ENCODE measurements at places on chromosomes 11 and 22.

DNA sequence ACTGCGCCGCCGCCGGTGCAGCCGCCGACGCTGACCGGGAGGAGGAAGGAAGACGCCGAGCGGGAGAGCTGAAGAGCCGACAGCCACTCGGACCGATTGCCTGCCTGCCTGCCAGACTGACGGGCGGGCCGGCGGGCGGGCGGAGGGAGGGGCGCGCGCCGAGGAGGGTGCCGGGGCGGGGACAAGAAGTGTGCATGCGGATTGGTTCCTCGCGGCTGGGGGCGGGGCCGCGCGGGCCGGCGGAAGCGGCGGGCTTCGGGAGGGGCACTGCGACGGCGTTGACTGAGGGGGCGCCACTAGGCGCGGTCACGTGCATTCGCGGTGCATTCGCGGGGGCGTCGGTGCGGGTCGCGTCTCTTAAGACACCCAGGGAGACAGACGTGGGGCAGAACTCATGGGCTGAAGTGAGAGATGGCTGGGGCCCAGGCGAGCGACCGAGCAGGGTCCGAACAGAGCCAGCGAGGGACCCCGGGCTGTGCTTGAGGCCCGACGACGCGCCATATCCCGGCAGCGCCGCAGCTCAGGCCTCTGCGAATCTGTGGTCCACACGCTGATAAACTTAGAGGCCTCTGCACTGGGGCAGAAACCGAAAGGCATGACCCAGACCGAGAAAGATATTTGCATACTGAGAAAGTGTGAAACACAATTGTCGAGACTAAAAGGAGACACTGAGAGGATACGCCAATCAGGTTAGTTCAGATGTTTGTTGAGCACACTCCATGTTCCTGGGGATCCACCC lies at the start of gene MAPK1:
MAPK1 (minus strand) TSS at position 118 of the 739 bp plus-strand sequence. CDS start 205 bp downstream, outside the sequence.
- DNase-seq: peak; percentile 95

GRCh38 chr11:67405196-67405567 lies 1.3 kb downstream of the TBC1D10C start:
- no peak for DNase-seq

- no peak for DNase-seq
Observed at GRCh38 chr11:100791103-100791502, 104.0 kb downstream of the ARHGAP42 start.

DNA sequence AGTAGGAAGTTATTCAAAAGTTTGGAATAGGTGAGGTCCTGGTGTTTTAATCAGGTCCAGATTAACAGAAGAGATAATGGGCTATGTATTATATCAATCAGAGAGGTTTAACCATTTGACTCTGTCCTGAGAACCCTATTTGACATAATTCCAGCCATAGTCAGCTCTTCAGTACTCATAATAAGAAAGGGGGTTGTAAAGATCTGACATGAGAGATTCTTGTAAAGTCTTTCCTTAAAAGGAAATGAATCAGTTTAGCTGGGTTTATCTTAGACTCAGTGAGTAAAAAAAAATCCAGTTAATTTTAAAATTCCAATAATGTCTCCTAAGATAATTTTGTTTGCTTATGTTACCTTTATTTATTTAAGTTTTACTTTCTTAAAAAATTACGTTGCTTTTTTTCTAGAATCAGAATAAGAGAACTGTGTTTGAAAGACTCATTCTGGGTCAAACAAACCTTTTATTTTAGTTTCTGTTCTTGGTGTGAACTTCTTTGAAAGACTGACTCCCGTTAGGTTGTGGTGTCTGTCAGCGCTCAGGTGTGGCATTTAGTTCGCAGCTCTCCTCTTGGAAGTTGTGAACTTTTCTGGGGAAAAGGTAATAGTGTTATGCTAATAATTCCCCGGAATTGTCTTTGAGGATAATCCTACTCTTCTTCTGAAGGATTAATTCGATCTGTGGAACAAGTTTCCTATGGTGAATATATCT lies 20.5 kb downstream of the NUCB2 start:
- DNase-seq: no peak

DNA sequence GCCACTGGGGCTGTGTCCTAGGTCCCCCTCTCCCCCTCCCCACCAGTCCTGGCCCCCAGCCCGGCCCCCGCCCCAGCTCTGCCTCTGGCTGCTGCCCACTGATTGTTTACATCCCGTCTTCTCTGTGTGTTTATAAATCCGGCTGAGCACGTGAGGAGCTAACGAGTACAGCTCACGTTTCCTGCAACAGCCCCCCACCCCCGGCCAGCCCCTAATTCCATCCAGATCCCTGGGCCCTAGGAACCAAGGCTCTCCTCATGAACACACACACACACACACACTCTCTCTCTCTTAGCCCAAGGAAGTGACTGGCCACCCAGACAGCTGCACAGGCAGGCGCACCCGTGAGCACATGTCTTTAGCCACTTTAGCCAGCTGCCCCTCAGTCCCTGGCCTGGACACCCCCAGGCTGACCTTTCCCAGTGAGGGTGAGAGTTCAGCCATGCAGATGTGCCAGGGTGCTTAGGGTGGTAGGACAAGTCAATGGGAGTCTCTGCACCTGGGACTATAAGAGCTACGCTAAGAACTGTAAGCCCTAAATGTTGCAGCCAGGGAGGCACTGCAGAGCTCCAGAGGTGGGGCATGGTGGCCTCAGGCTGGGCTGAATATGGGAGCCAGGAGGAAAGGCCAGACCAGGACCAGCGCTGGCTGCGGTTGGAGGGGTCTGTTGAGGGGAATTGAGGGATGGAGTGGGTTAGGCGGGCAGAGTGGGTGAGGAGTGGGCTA lies 2.9 kb downstream of the CLCF1 start:
- no peak for DNase-seq

GRCh38 chr22:45942787-45943493 lies 34.0 kb downstream of the WNT7B start:
- DNase-seq: no peak

DNA sequence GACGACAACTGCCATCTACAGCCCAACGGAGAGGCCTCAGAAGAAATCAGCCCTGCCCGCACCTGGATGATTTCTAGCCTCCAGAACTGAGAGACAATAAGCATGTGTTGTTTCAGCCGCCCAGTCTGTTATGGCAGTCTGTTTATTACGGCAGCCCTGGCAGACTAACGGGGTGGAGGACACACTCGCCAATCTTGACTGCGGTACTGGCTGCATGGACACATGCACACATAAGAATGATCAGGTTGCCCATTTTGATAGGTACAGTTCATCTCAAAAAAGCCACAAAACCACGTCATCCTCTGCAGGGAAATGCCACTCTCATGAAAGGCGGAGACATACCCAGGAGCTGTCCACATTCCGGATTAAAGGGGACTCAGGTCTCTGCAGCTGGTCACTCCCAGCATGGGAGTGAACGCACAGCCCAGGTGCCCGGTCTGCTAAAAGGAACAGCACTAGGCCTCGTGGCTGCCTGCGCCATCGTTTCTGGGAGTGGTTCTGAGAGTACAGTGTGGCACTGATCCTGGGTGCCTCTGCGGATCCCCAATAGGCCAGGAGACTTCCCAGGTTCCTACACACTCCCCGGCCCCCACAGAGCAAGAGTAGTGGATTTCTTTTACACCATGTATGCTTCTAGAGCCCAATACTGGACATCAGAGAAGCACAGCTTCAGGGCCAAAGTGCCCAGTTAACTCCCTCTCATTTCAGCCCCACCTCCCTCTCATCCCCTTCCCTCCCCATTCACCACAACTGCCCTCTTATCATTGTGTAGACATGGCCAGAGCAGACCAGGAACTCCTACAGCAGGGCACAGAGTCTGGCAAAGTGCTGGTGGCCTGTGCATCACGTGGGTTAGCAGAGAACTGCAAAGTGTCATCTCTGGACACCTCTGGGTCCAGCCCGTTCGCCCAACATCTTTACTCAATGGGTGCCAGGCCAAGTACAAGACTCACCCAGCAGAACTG lies 11.7 kb upstream of the COMT start:
- no peak for DNase-seq

DNA sequence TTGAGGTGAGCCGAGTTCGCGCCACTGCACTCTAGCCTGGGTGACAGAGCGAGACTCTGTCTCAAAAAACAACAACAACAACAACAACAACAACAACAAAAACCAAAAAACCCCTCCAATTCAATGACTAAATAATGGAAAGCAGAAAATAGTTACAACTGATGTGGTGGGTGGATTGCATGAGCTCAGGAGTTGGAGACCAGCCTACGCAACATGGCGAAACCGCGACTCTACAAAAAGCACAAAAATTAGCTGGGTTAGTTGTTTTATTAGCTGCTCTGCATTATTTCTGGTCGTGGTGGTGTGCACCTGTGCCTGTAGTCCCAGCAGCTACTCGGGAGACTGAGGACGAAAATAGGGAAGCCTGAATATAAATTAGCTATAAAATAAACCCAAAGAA lies 2.6 kb upstream of the PATL1 start:
- no peak for DNase-seq

GRCh38 chr22:39369186-39369585 lies 19.4 kb downstream of the SYNGR1 start:
- DNase-seq: no peak

- DNase-seq: no peak
Observed at GRCh38 chr11:6497069-6497839, at the start of gene DNHD1. Gene DNHD1, plus strand, starts transcription at chr11:6497280. Its CDS starts 936 bp downstream, at chr11:6498216.

DNA sequence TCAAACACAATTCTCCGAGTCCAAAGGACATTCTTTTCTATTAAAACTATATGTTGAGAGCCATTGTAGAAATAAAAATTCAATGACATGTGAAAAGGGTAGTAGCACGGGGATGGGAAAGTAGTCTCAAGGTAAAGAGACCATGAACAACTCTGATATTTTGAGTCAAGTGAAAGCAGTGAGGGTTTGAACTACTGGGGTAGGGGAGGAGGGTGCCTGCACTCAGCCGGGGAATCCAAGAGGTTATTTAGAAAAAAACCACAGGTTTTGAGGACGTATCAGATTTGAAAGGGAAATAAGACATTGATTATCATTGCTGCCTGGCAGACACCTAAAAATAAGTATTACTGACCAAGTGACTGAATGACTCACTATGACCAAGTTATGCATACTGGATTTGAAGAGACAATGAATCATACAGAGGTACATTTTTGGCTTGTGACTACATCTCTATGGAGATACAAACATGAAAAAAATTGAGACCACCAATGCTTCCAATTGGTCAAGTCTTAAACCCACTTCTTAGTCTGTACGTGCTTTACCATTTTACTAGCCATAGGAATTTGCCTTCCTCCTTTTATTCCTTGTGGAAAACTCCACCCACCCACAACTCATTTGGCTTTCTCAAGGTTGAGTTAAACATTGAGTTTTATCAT lies 2.2 kb upstream of the OR52H1 start:
- DNase-seq: no peak

GRCh38 chr22:17552737-17553136 lies 10.6 kb upstream of the SLC25A18 start:
- DNase-seq: no peak

- no peak for DNase-seq
Observed at GRCh38 chr22:22362936-22363335, 118.3 kb downstream of the VPREB1 start.

GRCh38 chr11:47186700-47187695 lies 764 bp upstream of the PACSIN3 start:
- DNase-seq: peak; percentile 67

DNA sequence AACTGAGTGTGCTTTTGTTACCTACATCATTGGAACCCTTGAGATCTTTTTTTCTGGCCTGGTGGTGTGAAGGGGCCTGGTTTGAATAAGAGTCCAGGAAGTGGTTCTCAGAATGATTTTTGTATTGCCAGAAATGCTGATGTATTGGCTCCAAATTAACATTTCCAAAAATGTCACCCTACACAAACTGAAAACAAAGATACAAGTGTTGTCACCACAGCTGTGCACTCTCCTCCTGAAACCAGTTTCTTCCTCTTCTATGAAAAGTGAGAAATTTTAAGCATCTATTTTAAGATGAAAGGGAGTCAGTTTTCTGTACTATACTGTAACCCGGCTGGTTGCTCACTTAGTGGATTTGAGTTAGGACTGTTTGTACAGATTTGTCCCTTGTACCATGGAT lies 218.8 kb downstream of the PGR start:
- DNase-seq: no peak

GRCh38 chr11:131481971-131482370 lies 111.6 kb downstream of the NTM start:
- DNase-seq: no peak

DNA sequence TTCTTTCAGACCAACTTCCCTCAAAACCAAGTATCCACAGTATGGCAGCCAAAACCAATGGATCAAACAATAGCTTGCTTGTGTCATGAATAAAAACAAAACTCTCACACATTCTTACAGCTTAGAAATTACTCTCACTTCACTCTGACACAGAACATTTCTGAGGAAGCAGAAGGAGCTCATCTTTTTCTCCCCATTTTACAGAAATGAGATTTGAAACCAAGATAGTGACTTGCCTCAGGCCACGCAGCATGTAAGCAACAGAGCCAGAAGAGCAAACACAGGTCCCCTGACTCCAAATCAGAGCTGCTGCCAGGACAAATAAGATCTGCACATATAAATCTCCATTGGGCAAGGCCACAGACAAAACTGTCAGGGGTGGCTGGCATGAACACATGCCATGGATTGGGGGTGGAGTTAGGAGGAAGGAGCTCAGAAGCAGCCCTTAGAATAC lies 64.8 kb downstream of the RAB30 start:
- no peak for DNase-seq

GRCh38 chr11:30596832-30597231 lies 10.7 kb upstream of the MPPED2 start:
- no peak for DNase-seq

GRCh38 chr11:17564687-17565042 lies 17.6 kb downstream of the OTOG start:
- DNase-seq: no peak

DNA sequence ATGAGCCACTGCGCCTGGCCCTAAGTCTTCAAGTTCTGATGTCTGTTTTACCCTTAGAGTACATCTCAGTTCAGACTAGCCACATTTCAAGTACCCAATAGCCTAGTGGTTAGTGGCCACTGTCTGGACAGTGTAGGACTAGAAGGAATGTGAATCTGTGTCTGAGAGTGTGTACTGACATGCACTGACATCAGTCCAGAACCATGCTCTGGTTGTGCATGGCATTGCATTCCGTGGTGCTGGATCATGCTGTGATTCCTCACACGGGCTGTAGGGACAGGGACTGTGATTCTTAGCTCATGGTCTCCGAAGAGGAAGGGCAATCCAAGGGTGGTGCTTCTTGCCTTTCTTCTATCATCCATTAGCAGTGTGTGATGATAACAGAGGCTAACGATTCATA lies 41.1 kb downstream of the AMOTL1 start:
- DNase-seq: no peak

- DNase-seq: no peak
Observed at GRCh38 chr11:18000760-18001159, 12.1 kb downstream of the SERGEF start.

GRCh38 chr22:22709719-22710445 lies 65.5 kb downstream of the GGTLC2 start:
- DNase-seq: no peak

GRCh38 chr11:41254966-41255365 lies 204.5 kb downstream of the LRRC4C start:
- no peak for DNase-seq

- no peak for DNase-seq
Observed at GRCh38 chr11:120326845-120327281, 1.8 kb downstream of the TLCD5 start.

- no peak for DNase-seq
Observed at GRCh38 chr11:1807264-1807995, 27.4 kb upstream of the SYT8 start.

Measured in natural killer cell (primary cell).